PC-9 (cell line): ENCODE measurements at places on chromosomes 7 and 10.
A peak's percentile ranks its signal among the peaks of the same experiment; 100 is the strongest.

GRCh38 chr10:70605161-70605560, 2.6 kb upstream of the PRF1 start:
- no peak for DNase-seq
- no peak overlapping the region for H3K4me3 ChIP-seq
- H3K27me3 ChIP-seq: no peaks in the 10 kb centered on the region
- no peak overlapping the region for H3K27ac ChIP-seq
- no peaks in the 10 kb centered on the region for H3K4me1 ChIP-seq

DNA sequence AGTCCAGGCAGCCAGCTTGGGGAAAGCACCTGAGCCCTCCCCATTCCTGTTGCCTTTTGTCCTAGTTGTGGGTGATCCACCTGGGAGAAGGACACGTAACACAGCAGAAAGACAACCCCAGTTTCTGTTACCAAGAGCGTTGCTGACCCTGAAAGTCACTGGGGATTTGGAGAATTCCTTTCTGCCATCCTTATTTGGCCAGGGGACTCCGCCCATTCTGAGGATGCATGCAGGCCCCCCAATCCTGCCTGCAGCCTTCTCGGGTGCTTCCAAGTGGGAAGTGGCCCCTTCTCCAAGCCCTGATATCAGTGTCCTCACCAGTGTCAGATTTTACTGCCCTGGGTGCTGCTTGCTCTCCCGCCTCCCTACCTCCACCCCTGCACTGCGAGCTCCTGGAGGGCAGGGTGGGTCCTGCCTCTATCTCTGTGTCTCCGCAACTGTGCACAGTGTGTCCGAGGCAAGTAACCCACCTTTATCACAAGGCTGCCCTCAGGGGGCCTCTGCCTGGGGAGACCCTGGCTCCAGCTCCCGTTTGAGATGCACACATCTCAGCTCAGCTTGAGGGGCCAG, 9.2 kb upstream of the ADCY1 start:
- H3K27ac ChIP-seq: no peak overlapping the region
- H3K27me3 ChIP-seq: peaks cover 92% of the 10 kb centered on the region
- no peak overlapping the region for H3K4me3 ChIP-seq
- no peaks in the 10 kb centered on the region for H3K36me3 ChIP-seq

GRCh38 chr10:68082872-68083271, 7.8 kb upstream of the HERC4 start:
- no peak overlapping the region for H3K4me3 ChIP-seq
- H3K36me3 ChIP-seq: no peaks in the 10 kb centered on the region
- peaks cover 53% of the 10 kb centered on the region for H3K4me1 ChIP-seq
- no peak for DNase-seq
- H3K27ac ChIP-seq: peak overlapping the region; percentile 10; the same call in 1 of the 2 replicates

GRCh38 chr10:64760371-64760770, 1239.2 kb downstream of the REEP3 start:
- H3K27ac ChIP-seq: no peak overlapping the region
- H3K4me3 ChIP-seq: no peak overlapping the region
- DNase-seq: no peak

DNA sequence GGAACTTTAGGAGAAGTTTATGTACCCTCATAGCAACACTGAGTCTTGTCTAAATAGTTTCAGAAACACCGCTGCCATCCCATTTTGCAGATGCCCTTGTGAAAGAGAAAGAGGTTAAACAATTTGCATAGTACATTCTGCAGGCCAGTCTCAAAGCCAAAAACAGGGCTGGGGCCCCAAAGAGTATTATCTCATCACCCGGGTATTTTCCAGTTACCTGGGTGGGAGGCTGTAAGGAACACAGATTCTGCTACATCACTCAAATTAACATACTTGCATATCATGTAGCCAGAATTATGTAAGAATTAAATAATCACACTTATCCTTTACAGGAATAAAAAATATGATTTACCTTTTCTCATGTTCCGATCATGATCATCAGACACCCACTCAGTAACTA, 3.1 kb upstream of the FAM171A1 start:
- DNase-seq: no peak
- H3K36me3 ChIP-seq: no peaks in the 10 kb centered on the region
- no peak overlapping the region for H3K27ac ChIP-seq
- H3K27me3 ChIP-seq: peaks cover 29% of the 10 kb centered on the region; the same call in 1 of the 2 replicates
- no peaks in the 10 kb centered on the region for H3K4me1 ChIP-seq
